ENCODE measurements at places on chromosomes 11 and 22.

- DNase-seq: no peak
These were observed 588.4 kb downstream of the METTL15 start for GRCh38 chr11:28696591-28696990.

DNA sequence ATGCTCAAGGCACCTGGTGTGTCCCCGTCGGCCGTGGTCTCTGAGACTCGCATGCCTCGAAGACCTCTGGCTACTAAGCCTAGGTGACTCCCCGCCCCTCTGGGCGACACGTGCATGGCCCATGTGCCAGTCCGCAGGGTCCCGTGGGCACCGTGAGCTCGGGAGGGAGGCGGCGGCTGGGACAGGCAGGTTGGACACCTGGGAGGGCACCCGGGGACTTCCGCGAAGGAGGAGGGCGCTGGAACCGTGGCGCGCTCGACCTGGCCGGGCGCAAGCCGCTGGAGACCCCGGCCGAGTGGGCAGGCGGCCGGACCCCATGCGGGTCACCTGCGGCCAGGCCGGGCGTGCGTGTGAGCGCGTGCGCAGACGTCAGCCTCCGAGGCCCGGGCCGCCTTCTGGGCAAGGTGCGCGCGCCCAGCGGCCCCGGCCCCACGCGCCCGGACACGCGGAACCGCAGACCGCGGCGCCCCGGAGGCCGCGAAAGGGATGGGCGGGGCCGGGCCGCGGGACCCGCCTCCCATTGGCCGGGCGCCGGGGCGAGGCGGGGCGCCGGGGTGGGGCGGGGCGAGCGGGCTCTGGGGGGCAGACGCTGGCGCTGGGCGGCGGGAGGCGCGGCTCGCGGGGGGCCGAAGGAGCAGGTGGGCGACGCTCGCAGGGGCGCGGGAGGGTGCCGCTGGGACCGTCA is 579 bp upstream of the RASD2 start:
- peak; percentile 72 for DNase-seq

DNA sequence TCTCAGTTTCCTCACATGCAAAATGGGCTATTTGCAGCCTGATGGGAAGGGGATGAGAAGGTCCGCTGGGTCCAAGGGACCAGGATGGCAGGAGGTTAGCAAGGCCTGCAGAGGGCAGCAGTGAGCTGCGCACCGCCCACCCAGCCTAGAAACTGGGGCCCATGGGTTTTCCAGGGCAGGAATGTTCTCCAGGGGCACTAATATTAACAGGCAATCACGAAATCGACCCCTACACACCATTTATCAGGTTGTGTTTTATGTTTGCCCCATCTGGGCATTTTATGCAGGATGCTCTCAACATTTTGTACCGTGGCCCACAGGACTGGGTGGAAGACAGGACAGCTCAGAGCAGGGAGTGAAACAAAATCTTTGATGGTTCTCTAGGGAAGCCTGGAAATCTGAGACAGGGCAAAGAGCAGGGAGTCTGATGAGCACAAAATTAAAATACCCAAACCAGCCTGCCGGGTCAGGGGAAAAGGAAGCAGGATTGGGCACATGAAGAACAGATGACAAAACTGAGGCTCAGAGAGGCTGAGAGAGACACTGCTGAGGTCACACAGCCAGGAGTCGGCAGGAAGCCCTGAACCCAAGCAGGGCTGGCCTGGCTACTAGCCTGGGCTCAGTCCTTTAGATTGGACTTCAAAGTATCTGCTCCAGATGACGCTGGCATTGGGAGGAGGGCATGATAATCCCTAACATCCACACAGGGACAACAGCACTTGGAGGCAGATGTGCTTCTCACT is 1.6 kb upstream of the BCR start:
- peak; percentile 66 for DNase-seq

DNA sequence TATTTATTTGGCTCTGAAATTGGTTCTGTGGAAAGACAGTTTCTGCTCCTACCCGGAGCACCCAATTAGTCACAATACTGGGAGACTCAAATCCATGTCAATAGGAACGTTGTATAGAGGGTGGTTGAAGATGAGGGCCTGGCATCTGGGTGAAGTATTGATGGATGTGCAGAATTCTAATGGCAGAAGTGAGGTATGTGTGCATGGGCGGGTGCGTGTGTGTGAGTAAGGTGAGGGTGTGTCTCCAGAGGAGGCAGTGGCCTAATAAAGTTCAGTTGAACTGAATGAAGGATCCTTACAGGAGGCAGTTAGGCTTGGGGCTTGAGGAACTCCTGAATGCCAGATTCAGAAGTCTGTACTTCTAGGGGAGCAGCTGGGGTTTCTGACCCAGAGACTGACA is 71.8 kb upstream of the B3GAT1 start:
- DNase-seq: no peak

GRCh38 chr11:72815110-72815618 is 953 bp downstream of the ATG16L2 start:
- no peak for DNase-seq

DNA sequence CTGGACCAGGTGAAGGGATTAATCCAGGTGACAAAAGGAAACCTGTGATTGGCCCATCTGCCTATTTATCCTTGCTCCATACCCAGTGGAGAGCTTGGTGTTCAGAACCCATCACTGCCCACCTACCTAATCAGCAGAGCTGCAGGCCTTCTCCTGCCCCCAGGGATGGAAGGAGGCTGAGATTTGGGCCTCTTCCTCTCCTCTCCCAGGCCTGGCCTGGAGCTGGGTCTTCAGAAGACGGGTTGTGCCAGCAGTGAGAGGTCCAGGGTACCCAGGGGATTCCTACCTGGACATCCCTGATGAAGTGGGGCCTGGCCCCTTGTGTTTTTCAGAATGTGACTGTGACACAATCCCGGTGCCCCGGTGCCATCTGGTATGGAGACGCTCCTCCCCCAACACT is 80.3 kb upstream of the MYOD1 start:
- DNase-seq: no peak

DNA sequence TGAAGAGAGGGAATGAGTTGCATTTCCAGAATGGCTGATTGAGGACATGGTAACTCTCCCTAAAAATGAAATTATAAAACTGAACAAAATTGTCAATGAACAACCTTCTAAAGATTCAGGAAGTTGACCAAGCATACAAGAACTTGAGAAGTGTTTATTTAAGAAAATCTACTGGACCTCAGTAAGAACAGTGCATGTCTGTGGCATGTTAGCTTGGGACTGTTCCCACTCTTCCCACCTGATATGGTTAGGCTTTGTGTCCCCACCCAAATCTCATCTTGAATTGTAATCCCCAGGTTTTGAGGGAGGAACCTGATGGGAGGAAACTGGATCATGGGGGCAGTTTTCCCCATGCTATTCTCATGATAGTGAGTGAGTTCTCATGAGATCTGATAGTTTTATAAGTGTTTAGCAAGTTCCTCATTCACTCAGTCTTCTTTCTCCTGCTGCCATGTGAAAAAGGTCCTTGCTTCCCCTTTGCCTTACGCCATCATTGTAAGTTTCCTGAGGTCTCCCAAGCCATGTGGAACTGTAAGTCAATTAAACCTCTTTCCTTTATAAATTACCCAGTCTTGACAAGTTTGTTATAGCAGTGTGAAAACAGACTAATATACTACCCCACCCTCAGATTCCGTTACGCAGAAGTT is 15.4 kb downstream of the MS4A13 start:
- no peak for DNase-seq

- peak; percentile 54 for DNase-seq
These were observed 41.3 kb downstream of the LRRC32 start for GRCh38 chr11:76629116-76629852.

- DNase-seq: peak; percentile 87
These were observed at the start of gene ZNF74 for GRCh38 chr22:20393705-20394476. Gene ZNF74 (plus strand): TSS chr22:20394151. CDS start chr22:20394629, 478 bp downstream.

DNA sequence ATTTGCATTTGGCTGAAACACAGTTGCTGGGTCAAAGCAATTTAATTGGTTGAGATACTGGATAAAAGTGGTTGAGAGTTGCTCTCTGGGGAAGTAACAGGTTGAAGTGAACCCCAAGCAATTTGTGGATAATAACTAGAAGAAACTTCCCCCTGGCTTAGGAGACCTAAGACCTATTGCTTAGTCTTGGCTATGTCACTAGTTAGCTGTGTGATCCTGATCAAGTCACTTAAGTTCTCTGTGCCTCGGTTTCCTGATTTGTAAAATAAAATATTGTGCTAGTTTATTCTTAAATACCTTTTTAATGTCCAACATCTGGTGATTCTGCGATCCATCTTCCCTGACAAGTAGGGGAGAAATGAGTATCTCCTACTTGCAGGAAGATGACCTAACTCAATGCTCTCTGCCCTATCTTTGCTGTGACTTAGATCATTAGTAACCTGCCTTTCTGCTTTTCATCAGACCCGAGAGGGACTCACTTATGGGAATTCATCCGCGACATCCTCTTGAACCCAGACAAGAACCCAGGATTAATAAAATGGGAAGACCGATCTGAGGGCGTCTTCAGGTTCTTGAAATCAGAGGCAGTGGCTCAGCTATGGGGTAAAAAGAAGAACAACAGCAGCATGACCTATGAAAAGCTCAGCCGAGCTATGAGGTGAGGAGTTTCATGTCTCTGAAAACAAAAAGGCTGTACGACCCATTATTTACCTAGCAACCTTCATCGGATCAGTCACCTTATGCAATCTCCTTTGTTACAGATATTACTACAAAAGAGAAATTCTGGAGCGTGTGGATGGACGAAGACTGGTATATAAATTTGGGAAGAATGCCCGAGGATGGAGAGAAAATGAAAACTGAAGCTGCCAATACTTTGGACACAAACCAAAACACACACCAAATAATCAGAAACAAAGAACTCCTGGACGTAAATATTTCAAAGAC is 37.5 kb downstream of the EHF start:
- DNase-seq: no peak

GRCh38 chr11:116725434-116726221 is 47.2 kb downstream of the BUD13 start:
- DNase-seq: no peak

DNA sequence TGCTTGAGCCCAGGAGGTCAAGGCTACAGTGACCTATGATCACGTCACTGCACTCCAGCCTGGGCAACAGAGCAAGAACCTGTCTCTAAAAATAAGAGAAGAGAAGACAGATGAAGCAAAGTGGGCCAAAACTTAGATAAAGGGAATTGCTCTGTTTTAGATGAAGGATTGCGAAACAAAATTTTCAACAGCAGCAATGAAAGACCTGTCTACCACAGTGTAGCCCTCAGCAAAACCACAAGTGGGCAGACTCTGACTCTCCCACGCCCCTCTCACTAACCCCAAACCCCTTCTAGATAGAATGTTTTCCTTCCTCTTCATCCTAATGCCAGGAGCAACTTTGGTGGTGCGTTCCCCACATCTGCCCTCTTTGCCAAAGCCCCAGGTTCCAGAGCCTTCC is 105.6 kb upstream of the ALDH3B2 start:
- no peak for DNase-seq

- no peak for DNase-seq
These were observed 27.3 kb downstream of the BCL2L13 start for GRCh38 chr22:17665854-17666253.

DNA sequence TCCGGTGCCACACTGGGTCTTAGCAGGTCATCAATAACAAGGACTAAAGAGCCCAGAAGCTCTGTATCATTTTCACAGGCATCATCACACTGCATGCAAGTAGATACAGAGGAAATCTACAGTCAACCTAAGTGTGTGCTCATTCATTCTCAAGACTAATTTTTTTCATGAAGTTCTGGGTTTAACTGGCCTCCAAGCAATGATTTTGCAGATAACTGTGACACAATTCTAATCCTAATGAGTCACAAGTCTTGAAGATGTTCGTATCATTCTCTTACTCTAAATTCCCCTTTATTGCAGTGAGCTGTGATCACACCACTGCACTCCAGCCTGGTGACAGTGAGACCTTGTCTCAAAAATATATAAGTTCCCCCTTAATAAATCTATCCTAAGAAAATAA is 2.5 kb downstream of the OR52W1 start:
- no peak for DNase-seq

DNA sequence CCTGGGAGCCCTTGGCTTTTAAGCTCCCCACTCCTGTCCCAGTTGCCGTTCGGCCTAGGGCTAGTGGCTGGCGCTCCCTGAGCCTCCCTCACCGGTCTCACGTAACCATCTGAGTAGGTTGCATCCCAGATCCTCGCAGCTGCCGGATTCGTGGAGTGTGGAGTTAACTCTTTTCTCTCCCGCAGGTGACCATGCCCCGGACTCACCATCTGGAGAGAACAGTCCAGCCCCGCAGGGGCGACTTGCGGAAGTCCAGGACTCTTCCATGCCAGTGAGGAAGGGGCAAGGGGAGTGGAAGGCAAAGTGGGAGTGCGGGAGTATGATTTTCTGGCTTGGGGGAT is 902 bp downstream of the MUS81 start:
- DNase-seq: no peak

GRCh38 chr11:74357449-74357848 is 40.8 kb downstream of the PGM2L1 start:
- no peak for DNase-seq

DNA sequence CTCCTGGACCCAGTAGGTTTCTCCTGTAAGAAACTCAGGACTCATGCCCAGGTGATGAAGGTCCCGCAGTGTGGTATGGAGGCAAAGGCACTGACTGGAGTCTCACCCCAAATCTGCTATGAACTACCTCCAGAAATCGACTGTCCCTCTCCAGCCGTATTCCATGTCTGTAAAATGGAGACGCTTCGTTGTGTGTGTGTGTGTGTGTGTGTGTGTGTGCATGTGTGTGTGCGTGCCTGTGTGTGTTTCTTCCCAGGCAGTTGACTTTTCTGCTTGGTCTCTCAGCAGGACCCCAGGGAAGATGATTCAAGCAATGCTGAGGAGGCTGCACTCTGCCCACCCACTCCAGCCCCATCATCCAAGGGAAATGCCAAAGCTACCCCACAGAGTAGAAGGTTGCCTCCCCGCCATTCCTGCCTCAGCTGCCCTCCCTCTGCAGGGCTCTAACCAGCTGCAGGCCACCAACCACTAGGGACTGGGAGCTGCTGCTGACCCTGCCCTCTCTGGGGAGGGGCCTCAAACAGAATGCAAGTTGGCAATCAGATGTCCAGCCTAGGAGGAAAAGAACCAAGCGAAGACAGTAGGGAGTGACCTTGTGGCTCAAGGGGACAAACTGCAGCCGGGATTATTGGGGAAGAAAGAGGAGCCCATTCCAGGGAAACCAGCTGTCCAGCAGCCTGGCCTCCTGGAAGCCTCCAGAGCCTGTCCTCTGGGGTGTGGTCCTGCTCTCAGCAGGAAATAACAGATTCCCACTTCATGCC is 56.2 kb downstream of the SLC22A12 start:
- DNase-seq: no peak

GRCh38 chr22:34902335-34902734 is 163.6 kb upstream of the ISX start:
- no peak for DNase-seq

DNA sequence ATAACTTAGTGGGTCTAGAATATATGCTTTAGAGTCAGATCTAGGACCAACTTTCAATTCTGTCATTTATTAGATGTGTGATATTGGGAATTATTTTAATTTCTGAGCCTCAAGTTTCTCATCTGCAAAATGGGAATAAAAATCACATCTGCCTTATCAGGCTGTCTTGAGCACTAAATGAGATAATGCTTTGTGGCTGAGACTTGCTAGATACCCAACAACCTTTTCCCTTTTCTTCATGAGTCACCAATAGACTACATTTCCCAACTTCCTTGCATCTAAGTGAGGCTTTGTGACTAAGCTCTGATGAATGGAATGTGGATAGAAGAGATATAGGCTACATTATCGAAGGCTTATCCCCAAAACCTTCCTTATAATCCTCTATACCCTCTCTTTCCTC is 220.7 kb upstream of the SESN3 start:
- DNase-seq: no peak
